ENCODE measurements at places on chromosomes 16 and 17.

DNA sequence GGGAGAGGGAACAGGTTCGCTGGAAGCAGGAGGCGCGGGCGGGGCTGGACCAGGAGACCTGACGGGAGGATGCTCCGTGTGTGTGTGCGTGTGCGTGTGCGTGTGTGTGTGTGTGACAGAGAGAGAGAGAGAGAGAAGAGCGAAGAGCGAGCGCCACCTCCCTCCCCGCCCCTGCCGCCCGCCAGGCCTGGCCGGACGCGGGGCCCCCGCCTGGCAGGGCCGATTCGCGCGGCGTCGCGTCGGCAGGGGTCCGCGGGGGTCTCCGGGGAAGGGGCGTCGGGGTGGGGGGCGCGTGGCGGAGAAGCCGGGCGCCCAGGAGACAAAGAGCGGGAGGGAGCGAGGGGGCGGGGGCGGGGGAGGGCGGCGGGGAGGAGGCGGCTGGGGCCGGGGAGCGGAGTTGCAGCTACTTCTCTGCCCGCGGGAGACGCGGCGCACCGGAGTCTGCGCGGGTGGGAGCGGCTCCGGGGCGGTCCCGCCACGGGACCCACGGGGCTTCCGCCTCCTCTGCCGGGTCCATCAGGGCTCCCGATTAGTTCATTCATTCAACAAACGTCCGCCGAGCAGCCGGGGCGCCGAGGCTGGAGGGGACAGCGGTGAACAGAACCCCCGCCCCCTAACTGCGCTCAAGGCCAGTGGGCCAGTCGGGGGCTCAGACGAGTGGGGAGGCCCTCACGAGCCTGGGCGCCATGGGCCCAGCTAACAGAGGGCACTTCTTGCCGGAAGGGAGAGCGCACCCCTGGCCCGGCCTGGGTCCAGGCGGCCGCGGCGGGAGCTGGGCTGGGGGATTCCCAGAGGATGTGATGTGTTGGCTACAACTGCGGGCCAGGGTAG lies at the start of gene SAMD14:
Gene SAMD14, minus strand, starts transcription at position 433 of the 831 bp plus-strand sequence. CDS start 5,201 bp downstream, outside the sequence.
- DNase-seq: no peak

DNA sequence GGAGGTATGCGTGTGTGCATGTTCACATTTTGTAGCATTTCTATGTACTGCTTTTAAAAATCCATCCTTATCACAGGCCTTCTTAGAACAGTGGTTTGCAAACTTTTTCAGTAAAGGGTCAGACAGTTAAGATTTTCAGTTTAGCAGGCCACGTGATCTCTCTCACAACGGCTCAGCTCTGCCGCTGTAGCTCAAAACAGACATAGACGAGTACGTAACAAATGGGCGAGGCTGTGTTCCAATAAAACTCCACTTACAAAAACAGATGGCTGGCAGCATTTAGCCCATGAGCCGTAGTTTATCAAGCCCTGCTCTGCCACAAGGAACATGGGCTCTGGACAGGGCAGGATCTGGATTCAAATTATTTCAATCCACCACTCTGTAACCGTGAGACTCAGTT lies 141.8 kb downstream of the XYLT1 start:
- no peak for DNase-seq

DNA sequence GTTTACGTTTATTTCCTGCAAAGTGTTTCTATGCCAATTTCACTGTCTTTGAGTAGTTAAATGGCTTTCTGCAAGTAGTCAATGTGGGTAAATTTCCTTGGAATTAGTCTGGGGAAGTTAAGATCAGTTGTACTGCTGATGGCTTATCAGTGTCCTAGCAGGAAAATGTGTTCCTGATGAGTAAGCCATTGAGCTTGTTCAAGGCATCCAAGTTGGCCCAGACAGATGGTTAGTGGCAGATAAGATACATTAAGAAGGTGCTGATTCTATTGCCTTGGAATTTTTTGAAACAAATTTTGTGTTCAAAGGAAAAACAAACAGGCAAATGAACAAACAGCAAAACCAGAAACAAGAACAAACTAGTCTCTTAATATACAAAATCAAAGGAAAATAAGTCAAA lies 258.4 kb downstream of the MAP2K6 start:
- DNase-seq: peak; percentile 84

DNA sequence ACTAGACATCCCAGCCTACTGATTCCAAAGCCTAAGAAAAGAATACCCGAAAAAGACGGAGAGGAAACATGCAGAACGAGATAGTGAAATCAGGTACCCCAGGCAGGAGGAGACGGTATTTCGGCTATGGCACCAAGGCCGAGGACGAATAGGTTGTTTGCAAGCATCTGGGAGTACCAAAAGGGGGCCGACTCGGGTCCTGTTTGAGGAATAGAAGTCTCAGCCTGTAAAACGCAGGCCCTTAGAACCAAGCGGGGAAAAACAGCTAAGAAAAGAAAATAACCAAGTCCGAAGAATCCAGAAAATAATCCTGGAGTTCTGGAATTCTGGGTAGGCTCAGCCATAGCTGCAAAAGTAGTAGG lies 537 bp downstream of the SLC35B1 start:
- no peak for DNase-seq

DNA sequence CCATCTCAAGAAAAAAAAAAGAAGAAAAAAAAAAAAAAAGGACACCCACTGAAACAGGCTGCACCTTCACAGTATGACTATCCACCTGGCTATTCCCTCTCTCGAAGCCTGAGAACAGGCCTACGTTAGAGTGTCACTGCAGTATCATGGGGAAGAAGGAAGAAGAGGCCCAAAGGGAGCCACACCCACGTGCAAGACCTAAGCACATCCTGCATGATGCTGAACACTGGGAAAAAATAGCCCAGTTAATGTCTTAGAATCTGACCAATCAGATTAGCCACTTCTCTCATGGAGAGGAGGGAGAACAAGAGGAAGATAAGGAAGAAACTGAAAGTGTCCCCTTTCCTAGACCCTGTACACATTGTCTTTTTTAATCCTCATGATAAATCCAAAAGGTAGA lies 19.5 kb upstream of the MED13 start:
- DNase-seq: no peak

DNA sequence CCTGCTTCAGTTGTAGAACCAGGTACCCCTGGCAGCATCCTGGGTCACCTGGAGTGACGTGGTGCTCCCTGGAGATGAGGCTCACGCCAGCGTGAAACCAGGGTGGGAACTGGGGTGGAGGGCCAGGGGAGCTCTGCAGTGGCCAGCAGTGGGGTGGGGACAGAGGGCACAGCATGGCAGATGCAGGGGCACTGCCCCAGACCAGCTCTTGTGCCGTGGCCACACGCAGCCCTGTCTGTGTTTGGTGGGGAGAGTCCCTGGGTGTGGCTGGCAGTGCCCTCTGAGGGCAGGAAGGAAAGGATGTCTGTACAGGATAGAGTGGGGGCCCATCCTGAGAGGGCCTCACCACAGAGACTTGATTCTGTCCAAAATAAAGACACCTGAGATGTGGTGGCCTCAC lies 24.5 kb downstream of the ZNF750 start:
- DNase-seq: no peak

DNA sequence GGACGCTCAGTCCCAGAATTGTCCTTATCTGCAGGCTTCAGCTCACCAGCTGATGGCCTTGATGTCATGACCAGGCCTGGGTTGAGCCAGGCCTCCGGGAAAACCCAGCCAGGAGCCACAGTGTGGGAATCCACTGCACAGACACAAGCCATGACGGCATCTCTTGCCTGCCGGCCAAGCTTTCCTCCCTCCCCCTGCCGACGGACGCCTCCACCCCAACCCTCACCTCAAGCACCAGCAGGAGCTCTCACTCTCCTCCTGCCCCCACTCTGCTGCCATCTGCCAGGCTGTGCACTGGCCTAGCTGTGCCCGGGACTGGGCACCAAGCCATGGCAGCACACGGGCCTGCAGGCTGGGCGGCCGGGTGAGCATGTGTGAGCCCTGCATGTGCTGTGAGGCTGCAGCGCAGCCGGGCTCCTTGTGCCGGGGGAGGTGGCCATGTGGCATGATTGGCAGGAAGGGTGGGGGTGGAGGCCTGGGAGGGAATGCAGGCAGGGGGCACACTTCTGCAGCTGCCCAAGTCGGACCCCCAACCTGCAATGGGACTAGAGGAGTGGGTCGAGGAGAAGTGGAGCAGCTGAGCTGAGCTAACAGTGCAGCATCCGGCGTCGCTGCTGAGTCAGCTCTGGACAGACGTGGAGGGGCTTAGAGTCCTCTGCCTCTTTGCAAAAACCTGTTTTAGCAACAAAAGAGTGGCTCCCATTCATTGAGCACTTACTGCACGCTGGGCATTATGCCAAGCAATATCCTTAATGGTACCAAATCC lies 268.5 kb downstream of the CBLN1 start:
- DNase-seq: no peak

- no peak for DNase-seq
These were observed 18.8 kb downstream of the MAP1LC3B start for GRCh38 chr16:87410968-87411367.

GRCh38 chr17:64345689-64346376 lies 44.8 kb downstream of the PECAM1 start:
- DNase-seq: no peak

DNA sequence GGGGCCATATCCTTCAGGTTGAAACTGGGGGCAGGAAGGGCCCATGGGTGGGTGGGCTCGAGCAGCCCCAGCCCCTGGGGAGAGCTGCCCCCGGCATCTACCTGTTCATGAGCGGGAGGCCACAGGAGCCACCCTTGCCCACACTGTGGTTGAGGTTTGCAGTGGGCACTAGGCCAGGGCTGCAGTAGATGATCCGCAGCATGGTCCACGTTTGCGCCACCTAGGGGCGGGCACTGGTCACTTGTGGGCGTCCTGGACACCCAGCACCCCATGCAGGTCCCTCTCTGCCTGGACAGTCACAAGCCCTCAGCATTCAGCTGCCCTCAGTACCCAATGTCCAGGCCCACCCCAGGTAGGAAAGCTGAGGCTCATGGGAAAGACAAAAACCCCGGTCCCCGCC lies 1.8 kb upstream of the JMJD8 start:
- DNase-seq: no peak

- DNase-seq: no peak
These were observed 93.3 kb upstream of the NLRP1 start for GRCh38 chr17:5677620-5678019.

All from glomerular endothelial cell (primary cell).